ENCODE measurements at places on chromosomes 6 and 20. TPM values are rescaled to one million over a fixed set of nuclear protein-coding genes. Genes with fewer than 3 reads are reported as not detected.

DNA sequence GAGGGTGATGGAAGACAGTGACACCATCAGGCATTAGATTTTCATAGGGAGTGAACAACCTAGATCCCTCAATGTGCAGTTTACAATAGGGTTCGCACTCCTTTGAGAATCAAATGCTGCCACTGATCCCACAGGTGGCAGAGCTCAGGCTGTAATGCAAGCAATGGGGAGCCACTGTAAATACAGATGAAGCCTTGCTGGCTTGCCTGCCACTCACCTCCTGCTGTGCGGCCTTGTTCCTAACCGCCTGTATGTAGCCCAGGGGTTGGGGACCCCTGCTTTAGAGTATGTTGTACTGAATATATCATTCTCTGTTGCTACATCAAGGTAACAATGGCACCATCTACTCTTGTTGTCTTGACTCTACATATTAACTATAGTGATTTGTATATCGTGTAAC, 37.1 kb downstream of the TPD52L1 start:
- H3K4me1 ChIP-seq, result no peaks in the 10 kb centered on the region
- H3K36me3 ChIP-seq, result no peaks in the 10 kb centered on the region
- no peak overlapping the region for H3K27ac ChIP-seq

DNA sequence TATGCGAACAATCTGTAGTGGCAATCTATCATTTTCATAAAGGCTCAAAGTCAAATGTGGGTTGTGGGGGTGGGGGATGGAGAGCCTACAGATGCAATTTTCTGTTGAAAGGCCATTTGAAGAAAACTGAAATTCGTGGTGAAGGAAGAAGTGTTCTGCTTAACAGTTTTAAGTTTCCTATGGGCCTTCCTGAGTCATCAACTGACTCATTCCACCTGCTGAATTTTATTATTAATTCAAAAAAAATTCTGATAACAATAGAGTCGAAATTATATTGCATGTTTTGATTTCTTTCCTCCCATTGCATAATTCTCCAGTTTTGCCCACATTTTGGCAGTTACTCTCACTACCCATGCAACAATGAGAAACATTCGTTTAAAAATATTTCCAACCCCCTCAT, 622.3 kb upstream of the ARID1B start:
- H3K27ac ChIP-seq, result no peak overlapping the region
- no peaks in the 10 kb centered on the region for H3K27me3 ChIP-seq
- no peaks in the 10 kb centered on the region for H3K4me1 ChIP-seq
- H3K4me3 ChIP-seq, result no peak overlapping the region
- no peaks in the 10 kb centered on the region for H3K36me3 ChIP-seq

GRCh38 chr20:25389401-25389857, 1.2 kb downstream of the ABHD12 start:
- DNase-seq, result no peak
- H3K36me3 ChIP-seq, result no peaks in the 10 kb centered on the region
- H3K27me3 ChIP-seq, result no peaks in the 10 kb centered on the region
- peak overlapping the region; percentile 83 for H3K4me3 ChIP-seq

DNA sequence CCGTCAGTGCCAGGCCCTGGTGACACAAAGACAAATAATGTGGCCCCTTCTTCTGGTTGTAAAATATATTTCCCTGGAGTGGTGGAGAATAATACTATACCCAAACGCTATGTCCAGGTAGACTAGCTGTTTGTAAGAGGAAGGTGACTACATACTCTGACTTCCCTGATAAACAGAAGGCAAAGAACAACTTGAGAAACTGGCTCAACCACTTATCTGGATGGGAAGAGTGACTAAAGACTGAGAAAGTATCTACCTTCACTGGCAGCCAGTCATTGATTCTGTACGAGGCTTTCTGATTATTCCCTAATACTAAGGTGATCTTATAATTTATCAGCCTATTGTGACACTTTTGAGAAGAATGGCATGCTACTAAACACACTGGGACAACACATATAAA, 569.7 kb downstream of the EPHA7 start:
- H3K27me3 ChIP-seq, result no peaks in the 10 kb centered on the region
- no peak overlapping the region for H3K4me3 ChIP-seq
- no peak overlapping the region for H3K27ac ChIP-seq
- DNase-seq, result no peak
- H3K4me1 ChIP-seq, result no peaks in the 10 kb centered on the region
- no peaks in the 10 kb centered on the region for H3K36me3 ChIP-seq

- no peaks in the 10 kb centered on the region for H3K27me3 ChIP-seq
- no peak overlapping the region for H3K27ac ChIP-seq
- no peak overlapping the region for H3K4me3 ChIP-seq
- peaks cover 45% of the 10 kb centered on the region for H3K4me1 ChIP-seq
- H3K36me3 ChIP-seq, result peaks cover 57% of the 10 kb centered on the region
These were observed 7.9 kb downstream of the TUBB start for GRCh38 chr6:30727920-30728553.

GRCh38 chr20:45948261-45948733, 13.8 kb downstream of the PCIF1 start:
- H3K4me3 ChIP-seq, result no peak overlapping the region
- peaks cover 79% of the 10 kb centered on the region for H3K36me3 ChIP-seq
- peaks cover 8% of the 10 kb centered on the region for H3K4me1 ChIP-seq
- DNase-seq, result no peak
- no peaks in the 10 kb centered on the region for H3K27me3 ChIP-seq
- H3K27ac ChIP-seq, result no peak overlapping the region

DNA sequence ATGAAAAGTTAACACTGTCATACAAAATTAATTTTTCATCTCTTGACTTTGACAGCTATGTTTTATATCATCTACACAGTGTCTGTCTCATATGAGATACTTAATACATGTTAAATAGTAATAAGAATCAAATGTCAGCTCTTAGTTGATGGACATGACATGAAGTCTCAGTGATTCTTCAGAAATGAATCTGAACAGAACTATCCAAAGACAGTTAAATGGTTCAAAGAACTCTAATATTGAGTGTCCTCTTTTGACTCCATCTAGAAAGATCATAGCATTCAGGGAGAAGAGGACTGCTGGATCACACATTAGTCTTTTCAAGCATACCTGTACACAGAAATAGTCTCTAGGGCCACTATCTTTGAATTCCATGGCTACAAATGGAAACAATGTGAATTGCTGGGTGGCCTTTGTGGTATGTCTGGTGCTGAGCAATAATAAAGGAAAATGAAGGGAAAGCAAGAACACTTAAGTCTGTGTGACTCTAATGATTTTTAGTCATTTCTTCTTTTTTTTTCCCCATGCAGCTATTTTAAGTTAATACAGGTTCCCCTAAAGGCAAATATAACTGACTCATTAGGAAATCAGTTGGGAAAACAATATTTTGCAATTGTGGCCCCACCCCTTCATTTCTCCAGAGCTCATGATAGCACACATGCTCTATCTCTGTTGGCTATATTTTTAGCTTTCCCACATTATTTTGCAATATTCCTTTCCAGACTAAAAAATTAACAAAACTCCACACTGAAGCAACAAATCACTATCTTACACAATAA, 367.5 kb downstream of the GRIK2 start:
- H3K27me3 ChIP-seq, result no peaks in the 10 kb centered on the region
- H3K4me3 ChIP-seq, result no peak overlapping the region
- H3K36me3 ChIP-seq, result no peaks in the 10 kb centered on the region
- DNase-seq, result no peak
- no peaks in the 10 kb centered on the region for H3K4me1 ChIP-seq

- H3K27me3 ChIP-seq, result peaks cover 9% of the 10 kb centered on the region
- DNase-seq, result no peak
- no peaks in the 10 kb centered on the region for H3K36me3 ChIP-seq
- no peaks in the 10 kb centered on the region for H3K4me1 ChIP-seq
- no peak overlapping the region for H3K27ac ChIP-seq
These were observed 22.4 kb upstream of the BPIFA2 start for GRCh38 chr20:33145521-33145920.

GRCh38 chr6:40011844-40012243, 77.6 kb upstream of the MOCS1 start:
- H3K4me1 ChIP-seq, result no peaks in the 10 kb centered on the region
- H3K27me3 ChIP-seq, result no peaks in the 10 kb centered on the region
- no peak overlapping the region for H3K27ac ChIP-seq
- H3K36me3 ChIP-seq, result no peaks in the 10 kb centered on the region
- no peak overlapping the region for H3K4me3 ChIP-seq

- H3K4me3 ChIP-seq, result no peak overlapping the region
- H3K4me1 ChIP-seq, result no peaks in the 10 kb centered on the region
- no peak overlapping the region for H3K27ac ChIP-seq
- DNase-seq, result no peak
- H3K36me3 ChIP-seq, result no peaks in the 10 kb centered on the region
These were observed 49.8 kb upstream of the TTPAL start for GRCh38 chr20:44425923-44426322.

DNA sequence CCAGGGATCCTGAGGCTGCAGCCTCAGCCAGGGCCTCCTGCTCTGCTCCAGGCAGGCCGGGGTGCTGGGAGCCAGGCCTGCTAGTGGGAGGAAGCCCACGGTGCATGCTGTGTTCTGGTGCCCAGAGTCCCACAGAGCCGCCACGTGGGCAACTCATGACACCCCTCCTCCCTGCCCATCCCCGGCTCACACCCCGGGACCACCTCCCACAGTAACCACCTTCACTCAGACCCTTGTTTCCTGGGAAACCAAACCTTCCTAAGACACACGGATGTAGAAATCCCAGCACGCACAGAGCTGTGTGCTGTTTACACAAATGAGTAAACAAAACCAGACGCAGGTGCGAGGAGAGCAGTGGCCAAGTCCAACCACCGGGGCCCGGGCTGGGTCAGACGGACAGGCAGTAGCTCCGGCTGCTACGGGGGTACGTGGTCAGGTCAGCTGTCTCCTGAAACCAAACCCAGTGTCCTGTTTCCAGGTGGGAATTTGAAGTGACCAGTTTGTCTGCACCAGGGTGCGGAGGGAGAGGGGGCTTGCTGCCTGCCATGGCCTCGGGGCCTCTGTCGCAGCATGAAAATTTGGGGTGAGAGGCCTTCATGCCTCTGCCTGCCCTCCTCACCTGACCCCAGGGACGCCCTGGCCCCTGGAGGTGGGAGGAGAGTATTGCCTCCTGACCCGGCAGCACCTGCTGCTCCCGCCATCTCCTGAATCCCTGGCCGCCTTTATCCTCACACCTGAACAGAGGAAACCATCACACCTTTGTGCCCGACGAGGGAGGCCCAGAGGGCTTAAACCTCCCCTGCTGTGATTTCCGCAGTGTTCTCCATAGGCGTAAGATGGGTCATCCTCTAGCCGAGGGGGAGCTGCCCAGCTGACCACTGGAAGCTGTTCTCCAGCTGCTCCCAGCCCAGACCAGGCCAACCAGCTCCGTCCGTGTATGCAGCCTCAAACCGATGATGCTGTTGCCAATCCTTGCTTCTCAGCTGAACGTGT, 52.0 kb upstream of the SMOC2 start:
- H3K27me3 ChIP-seq, result no peaks in the 10 kb centered on the region
- DNase-seq, result no peak
- no peak overlapping the region for H3K4me3 ChIP-seq
- no peaks in the 10 kb centered on the region for H3K4me1 ChIP-seq

DNA sequence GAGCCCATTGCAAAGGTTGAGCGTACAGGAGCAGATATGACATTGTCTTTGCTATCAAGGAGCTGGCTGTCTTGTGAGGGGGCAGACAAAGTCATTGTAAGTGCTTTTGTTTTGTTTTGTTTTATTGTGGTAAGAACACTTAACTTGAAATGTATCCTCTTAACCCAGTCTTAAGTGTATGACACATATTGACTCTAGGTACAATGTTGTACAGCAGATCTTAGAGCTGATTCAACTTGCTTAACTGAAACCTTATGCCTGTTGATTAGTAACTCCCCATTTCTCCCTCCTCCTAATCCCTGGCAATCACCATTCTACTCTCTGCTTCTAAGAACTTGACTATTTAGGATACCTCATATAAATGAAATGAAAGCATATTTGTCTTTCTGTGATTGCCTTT, 429.0 kb downstream of the BMP2 start:
- H3K27me3 ChIP-seq, result no peaks in the 10 kb centered on the region
- no peak for DNase-seq

- peak; percentile 68 for DNase-seq
- peaks cover 29% of the 10 kb centered on the region for H3K4me1 ChIP-seq
- H3K27ac ChIP-seq, result peak overlapping the region; percentile 86
- H3K36me3 ChIP-seq, result no peaks in the 10 kb centered on the region
- H3K4me3 ChIP-seq, result peak overlapping the region; percentile 80
These were observed 600 bp downstream of the SEC63 start for GRCh38 chr6:107957308-107957908.

- H3K4me3 ChIP-seq, result no peak overlapping the region
- no peak for DNase-seq
- H3K27ac ChIP-seq, result no peak overlapping the region
- H3K36me3 ChIP-seq, result no peaks in the 10 kb centered on the region
- H3K27me3 ChIP-seq, result no peaks in the 10 kb centered on the region
These were observed 640 bp downstream of the LRRN4 start for GRCh38 chr20:6053064-6053775.

GRCh38 chr6:84249724-84250123, 22.3 kb upstream of the CEP162 start:
- H3K4me1 ChIP-seq, result no peaks in the 10 kb centered on the region
- no peaks in the 10 kb centered on the region for H3K36me3 ChIP-seq
- H3K27ac ChIP-seq, result no peak overlapping the region
- DNase-seq, result no peak
- no peaks in the 10 kb centered on the region for H3K27me3 ChIP-seq

- H3K36me3 ChIP-seq, result peaks cover 15% of the 10 kb centered on the region
- no peaks in the 10 kb centered on the region for H3K27me3 ChIP-seq
- H3K4me3 ChIP-seq, result no peak overlapping the region
- no peaks in the 10 kb centered on the region for H3K4me1 ChIP-seq
- no peak overlapping the region for H3K27ac ChIP-seq
- no peak for DNase-seq
These were observed 13.7 kb downstream of the NPEPL1 start for GRCh38 chr20:58706150-58706892.

- no peaks in the 10 kb centered on the region for H3K27me3 ChIP-seq
- DNase-seq, result no peak
- H3K27ac ChIP-seq, result no peak overlapping the region
- H3K36me3 ChIP-seq, result no peaks in the 10 kb centered on the region
- H3K4me1 ChIP-seq, result no peaks in the 10 kb centered on the region
These were observed 25.7 kb downstream of the MUC22 start for GRCh38 chr6:31035862-31036497.

GRCh38 chr6:24740861-24741260, 21.9 kb upstream of the C6orf62 start:
- no peak overlapping the region for H3K27ac ChIP-seq
- H3K27me3 ChIP-seq, result no peaks in the 10 kb centered on the region
- no peaks in the 10 kb centered on the region for H3K4me1 ChIP-seq
- H3K36me3 ChIP-seq, result no peaks in the 10 kb centered on the region
- H3K4me3 ChIP-seq, result no peak overlapping the region
- no peak for DNase-seq

- H3K36me3 ChIP-seq, result no peaks in the 10 kb centered on the region
- H3K27me3 ChIP-seq, result no peaks in the 10 kb centered on the region
- H3K4me3 ChIP-seq, result no peak overlapping the region
- no peak for DNase-seq
These were observed 299.3 kb upstream of the ZFP64 start for GRCh38 chr20:52490711-52491430.

The HLA-DRB5 gene
- total RNA-seq, result 0.86 TPM

The RAB23 gene
- 1.6 TPM for total RNA-seq

The FAM83B gene
- not detected for total RNA-seq

The TGM3 gene
- total RNA-seq, result not detected

The SUMO4 gene
- 6.8 TPM for total RNA-seq

The ENTPD6 gene
- total RNA-seq, result 90.2 TPM

The LTA gene
- 17.3 TPM for total RNA-seq

The TXLNB gene
- total RNA-seq, result 1.6 TPM

The SIRPB2 gene
- total RNA-seq, result not detected

The CST9L gene
- not detected for total RNA-seq

Measured in CD4-positive, alpha-beta memory T cell (primary cell).